Activated CD8-positive, alpha-beta memory T cell treated with anti-CD3 and anti-CD28 coated beads for 1 hour (primary cell): ENCODE measurements at places on chromosomes 2 and 18.
A peak's percentile ranks its signal among the peaks of the same experiment; 100 is the strongest.

GRCh38 chr2:229920011-229920641 is 1.7 kb downstream of the TRIP12 start:
- DNase-seq: peak; percentile 10

- no peak for DNase-seq
Measured at GRCh38 chr18:27413495-27414401, 228.6 kb upstream of the CHST9 start.

DNA sequence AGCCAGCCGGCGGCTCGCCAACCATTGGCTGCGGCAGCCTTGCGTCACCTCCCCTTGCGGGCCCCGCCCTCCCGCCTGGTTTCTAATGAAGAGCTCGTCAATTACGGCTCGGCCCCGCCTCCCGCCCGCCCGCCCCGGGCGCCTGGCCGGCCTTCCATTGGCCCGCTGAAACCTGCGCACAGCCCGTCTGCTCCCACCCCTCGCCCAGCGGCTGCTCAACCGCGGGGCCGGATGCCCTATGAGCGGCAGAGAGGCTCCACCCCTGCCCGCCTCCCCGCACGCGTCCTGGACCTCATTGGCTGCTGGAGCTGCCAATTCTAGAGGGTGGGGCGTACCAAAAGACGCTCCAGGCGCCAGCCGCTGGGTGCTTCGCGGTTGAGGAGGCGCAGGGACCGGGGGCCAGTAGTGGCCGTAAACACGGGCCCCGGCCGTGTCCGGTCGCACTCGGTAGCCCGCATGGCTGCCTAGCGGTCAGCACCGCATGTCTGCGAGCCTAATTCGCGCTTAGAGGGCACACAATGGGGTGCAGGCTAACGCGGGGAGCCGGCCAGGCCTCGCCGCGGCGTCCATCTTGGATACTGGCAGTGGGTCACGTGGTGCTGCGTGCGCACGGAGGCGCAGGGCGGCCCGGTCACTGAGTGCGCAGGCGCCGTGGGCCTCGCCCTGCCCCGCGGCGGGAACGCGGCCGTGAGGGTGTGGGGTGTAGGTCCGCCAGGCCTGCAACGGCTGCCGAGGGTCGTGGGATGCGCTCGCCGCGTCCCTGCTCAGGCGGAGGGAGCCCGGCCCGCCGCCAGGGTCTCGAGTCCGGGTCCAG is 454 bp upstream of the HDAC4 start:
- DNase-seq: peak; percentile 98

GRCh38 chr18:2134364-2134763 is 436.9 kb downstream of the METTL4 start:
- DNase-seq: no peak

DNA sequence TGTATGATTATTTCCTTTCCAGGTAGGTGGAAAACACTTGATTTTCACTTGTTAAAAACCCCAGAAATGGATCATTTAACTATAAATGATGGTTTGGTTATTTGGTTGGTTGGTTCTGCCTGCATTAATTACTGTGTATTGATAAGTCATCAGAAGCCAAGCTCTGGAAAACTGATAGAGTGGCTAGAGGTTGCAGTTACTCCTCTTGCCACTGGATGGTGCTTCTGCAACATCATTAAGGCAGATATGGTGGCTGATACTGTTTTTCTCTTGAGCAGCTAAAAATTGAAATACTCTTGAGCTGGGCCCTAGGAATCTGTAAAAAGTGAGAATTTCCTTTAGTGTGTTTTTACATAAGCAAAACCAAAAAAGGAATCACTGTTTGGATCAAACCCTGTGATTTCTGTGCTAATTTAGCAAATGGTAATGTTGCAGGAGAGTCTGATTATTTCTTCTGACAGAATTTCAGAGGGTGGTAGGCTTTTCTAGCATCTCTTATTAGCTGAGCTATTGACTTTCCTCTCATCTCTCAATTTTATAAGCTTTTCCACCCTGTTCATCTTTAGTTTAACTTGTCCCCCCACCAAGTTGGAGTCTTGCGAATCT is 54.3 kb downstream of the RAB10 start:
- no peak for DNase-seq

GRCh38 chr2:227822416-227823003 is 8.9 kb downstream of the CCL20 start:
- DNase-seq: no peak

DNA sequence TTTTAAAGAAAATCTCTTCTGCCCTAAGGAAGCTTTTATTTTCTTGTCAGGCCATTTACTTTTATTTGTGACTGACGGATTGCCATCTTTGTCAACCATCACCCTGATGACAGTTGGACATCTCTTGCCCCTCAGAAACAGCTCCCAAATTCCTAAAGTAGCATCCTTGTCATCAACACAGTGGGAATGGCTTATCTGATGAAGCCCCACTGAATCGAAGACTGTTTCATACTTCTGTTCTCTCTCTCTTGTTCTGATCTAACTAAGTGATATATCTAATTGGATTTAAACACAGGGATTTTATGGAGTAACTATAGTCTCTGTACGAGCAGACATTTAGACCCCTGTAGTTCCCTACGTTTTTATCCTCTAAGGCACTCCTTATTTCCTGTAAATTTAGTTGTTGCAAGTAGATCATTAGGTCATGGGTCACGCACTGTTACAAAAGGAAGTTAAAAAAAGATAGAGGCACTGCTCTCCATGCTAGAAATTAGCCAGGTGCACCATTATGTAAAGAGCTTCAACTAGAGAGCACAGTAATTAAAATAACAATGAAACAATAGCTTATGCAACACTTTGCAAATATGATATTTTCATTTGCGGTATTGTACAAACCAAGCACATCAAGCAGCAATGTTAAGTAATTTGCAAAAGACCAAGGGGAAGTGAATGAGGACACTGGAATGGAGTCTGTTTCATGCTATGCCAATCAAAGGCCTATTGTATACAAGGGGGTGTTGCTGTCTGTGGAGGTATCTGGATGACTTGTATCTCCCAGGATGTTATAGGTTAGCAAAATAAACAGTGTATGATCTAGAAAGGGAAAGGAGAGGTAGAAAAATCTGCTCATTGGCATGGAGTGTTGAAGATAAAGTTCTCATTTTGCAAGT is 284.7 kb downstream of the LRRTM1 start:
- no peak for DNase-seq

DNA sequence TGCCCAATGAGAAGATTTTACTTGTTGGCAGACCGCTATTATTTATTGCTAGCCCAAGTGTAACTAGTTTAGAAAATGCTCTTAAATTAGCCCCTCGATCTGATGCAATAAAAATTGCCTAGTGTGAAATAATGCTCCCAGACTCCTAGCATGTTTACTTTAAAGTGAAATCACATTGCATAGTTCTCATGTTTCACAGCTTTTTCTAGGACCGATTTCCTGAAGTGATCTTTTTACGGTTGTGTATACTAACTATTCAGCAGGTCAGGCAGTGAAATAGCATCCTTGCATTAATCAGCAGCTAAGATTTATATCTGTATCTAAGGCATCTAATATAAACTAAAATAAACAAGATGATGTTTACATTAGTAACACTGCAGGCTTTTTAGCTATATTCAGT is 52.4 kb downstream of the PMS1 start:
- no peak for DNase-seq
